ENCODE measurements at places on chromosomes 16 and 17. TPM values are rescaled to one million over a fixed set of nuclear protein-coding genes. Genes with fewer than 3 reads are reported as not detected.

The HOXB7 gene
- total RNA-seq = 0.52 TPM

The KRT25 gene
- total RNA-seq = not detected

The KCTD5 gene
- 7.3 TPM for total RNA-seq

The BAIAP3 gene
- 20.8 TPM for total RNA-seq

The TM4SF5 gene
- total RNA-seq = 2.0 TPM

The OR1A1 gene
- total RNA-seq = not detected

The PRAC1 gene
- not detected for total RNA-seq

The CDK5RAP3 gene
- total RNA-seq = 209 TPM

The DNAH17 gene
- not detected for total RNA-seq

The CCDC200 gene
- total RNA-seq = not detected

The FOXJ1 gene
- 3.4 TPM for total RNA-seq

The TEX14 gene
- total RNA-seq = 0.26 TPM

The AIPL1 gene
- not detected for total RNA-seq

GRCh38 chr16:27110524-27110896 lies 43.8 kb downstream of the C16orf82 start:
- DNase-seq = no peak

GRCh38 chr17:35683591-35683990 lies 47.8 kb upstream of the RASL10B start:
- no peak for DNase-seq

- no peak for DNase-seq
Observed at GRCh38 chr16:8127070-8127469, 463.2 kb downstream of the TMEM114 start.

DNA sequence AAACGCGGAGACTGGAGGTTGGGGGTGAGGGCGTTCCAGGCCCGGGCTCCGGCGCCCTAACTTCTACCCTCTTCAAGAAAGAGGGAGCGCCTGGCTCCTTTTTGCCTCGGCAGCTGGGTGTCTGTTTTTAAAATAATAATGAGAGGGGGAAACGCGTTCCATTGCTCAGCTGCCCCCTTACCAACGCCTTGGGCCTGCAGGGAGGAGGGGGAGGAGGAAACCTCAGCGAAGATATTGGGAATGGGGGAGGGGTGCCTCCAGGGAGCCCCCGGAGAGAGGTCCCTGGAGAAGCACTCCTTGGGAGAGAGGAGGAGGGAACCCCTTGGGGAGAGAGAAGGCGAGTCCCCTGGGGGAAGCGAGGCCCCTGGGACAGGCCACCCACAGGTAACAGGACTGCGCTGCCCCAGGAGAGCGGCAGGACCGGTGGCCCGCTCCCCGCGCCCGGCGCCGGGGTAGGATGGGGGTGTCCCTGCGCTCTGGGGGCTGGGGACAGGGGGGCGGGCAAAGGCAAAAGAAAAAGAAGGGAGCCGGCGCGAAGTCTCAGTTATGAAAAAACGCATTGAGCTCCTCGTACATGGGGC lies 2.7 kb downstream of the NEUROD2 start:
- no peak for DNase-seq

DNA sequence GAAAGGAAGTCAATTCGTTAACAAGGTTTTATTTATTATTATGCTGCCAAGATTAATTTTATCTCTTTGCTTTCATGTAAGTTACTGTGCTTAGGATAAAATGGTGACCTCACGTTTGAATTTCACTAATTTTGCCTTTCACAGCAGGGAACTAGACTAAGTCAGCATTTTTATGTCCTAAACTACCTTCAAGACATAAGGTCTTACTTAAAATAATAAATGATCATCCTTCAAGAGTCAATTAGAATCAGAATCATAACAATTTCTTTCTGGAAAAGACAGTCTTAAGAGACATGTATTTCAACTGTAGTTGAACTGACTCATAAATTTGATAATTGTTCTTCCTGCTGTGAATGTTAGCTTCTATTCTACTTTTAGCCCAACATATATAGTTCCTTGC lies 893.8 kb downstream of the KCNJ2 start:
- DNase-seq = no peak

DNA sequence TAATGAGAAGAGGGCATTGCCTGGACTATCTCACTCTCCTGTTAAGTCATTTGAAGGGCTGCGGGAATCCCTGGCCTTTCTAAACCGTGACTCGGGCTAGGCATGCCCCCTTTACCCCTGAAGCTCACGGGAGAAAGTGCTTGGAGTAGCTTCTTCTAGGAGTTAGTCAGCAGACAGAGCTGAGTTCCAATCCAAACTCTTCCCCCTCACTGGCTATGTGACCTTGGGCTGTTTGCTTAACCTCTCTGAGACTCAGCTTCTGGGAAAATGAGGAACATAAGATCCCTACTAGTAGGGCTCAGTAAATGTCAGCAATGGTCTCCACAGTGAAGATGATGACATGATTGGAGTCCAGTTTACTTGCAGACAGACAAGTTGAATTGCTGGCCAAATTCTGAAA lies 5.7 kb upstream of the B9D1 start:
- no peak for DNase-seq

DNA sequence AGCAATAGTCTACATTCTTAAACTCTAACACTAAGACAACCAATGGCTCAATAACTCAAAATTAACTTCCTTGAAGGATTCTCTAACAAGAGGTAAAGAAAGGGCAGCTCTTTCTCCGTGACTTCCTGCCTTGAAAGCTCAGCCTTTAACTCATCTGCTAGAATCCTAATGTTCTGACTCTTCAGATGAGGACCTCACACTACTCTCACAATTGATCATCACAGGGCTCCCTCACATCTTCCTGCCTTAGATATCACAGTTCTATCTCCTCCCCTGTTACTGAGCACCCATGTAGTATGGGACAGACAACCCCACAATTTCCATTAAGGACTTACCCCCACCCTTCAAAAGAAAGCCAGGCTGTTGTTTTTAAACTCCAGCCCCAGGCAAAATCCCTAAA lies 33.5 kb downstream of the SMURF2 start:
- no peak for DNase-seq

- DNase-seq = no peak
Observed at GRCh38 chr16:69417520-69418199, 6.8 kb upstream of the CYB5B start.

DNA sequence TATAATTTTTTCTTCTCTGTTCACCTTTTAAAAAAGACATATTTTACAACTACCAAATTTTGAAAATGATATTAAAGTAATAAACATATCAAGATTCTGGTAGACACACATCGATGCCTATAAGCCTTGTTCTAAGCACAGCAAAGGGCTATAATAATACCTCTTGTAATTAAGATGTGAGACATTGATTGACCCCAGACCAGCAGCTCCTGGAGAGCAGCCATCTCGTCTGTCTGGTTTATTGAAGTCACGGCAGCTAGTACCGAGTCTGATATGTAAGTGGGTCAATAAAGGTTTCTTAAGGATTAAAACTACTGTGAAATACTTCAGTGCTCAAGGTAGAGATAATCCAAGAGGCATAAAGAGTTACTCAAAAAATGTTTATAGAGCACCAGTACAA lies 76.1 kb downstream of the C17orf58 start:
- no peak for DNase-seq

GRCh38 chr16:29896841-29897240 lies 2.5 kb downstream of the SEZ6L2 start:
- no peak for DNase-seq

DNA sequence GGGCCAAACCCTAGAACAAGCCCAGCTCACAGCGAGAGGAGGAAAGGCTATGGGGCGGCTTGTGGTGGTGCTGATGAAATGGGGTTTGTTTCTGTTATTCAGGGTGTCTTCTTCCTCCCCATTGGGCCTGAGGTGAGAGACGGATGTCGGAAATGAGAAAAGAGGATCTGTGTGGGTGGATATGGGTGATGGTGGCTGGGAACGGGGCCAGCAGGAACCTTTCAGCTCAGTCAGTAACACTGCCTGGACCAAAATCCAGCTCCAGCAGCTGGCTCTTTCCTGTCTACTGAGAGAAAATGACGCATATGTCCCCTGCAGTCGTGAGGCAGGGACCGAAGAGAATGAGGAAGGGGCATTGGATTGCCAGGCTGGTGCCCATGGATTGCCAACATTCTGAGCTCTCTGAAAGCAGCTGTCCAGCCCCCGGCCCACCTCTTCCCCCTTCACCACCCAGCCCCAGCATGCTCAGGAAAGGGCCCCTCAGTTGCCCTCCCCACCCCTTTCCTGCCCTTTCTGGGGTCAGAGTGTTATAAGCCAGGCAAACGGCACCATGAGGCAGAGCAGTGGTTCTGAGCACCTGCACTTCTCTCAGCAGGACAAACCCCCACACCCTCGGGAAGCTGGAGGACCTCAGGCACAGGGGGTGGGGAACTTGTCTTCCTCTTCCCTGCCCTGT lies 4.0 kb downstream of the MYH3 start:
- DNase-seq = peak; percentile 16

DNA sequence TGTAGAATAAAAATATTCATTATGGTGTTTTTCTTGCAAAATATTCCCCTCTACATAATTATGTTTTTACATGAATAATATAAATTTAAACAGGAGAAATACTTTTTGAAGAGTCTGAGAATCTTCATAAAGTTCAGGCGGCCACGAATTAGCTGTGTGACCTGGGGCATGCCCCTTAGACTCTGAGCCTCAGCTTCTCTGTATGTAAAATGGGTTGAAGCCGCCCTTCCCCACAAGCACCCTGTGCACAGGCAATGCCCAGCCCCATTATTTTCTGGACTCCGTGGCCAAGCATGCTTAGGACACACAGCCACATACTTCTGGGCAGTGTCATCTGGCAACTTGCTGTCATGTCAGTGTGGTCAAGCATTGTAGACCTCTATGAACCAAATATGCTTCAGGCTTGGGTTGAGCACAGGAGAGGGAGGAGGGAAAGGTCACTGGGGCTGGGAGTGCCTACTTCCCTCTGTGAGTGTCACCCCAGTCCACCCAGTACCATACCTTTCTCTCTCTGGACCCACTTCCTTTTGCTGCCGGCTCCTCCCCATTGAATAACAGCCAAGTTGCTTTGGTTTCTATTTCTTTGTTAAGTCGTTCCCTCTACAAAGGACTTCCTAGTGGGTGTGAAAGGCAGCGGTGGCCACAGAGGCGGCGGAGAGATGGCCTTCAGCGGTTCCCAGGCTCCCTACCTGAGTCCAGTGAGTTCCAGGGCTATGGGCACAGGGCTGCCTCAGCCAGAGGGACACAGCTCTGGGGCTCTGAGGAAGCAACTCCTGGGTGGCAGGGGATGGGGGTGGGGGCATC lies at the start of gene LGALS9:
Gene LGALS9, plus strand, starts transcription at position 582 of the 804 bp plus-strand sequence. Its CDS starts 78 bp downstream, at position 660.
- peak; percentile 50 for DNase-seq

- peak; percentile 65 for DNase-seq
Observed at GRCh38 chr16:85556456-85557082, 56.6 kb upstream of the GSE1 start.

DNA sequence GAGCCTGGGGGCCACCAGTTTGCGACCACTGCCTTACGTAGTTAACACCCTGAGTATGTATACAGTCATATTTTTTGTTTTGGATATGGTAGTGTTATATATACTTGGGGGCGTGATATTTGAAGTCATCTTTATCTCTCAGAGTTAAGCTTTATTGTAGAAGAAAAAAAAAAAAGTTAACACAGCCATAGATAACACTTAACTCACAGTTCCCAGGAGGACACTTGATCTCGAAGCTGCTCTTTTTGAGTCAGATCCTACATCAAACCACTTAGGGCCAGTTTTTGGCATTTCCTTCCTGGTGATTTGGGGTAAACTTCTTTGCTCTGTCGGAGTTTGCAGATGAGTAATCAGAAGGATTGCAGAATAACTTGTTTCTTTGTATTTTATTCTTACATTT lies 5.8 kb downstream of the ITPRIPL2 start:
- no peak for DNase-seq

GRCh38 chr17:45895969-45896785 lies 1.8 kb downstream of the MAPT start:
- DNase-seq = no peak

All from body of pancreas (tissue), 4 donors.